Large intestine (tissue), 12 donors: ENCODE measurements at places on chromosomes 1 and 21. TPM values are rescaled to one million over a fixed set of nuclear protein-coding genes. Genes with fewer than 3 reads are reported as not detected.

FBXO44 gene
- 33.6 TPM for polyA plus RNA-seq

DIRAS3 gene
- 6.0 TPM for polyA plus RNA-seq

CSMD2 gene
- 0.36 TPM for polyA plus RNA-seq

DNA sequence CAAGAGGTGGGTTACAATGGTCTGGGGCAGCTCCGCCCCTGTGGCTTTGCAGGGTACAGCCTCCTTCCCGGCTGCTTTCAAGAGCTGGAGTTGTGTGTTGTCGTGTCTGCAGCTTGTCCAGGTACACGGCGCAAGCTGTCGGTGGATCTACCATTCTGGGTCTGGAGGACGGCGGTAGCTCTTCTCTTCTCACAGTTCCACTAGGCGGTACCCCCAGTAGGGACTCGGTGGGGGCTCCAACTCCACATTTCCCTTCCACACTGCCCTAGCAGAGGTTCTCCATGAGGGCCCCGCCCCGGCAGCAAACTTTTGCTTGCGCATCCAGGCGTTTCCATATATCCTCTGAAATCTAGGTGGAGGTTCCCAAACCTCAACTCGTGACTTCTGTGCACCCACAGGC is 12.3 kb upstream of the CDCP2 start:
- no peaks in the 10 kb centered on the region for H3K36me3 ChIP-seq
- no peak overlapping the region for H3K4me3 ChIP-seq
- H3K4me1 ChIP-seq: peaks cover 25% of the 10 kb centered on the region
- no peak for DNase-seq

- no peaks in the 10 kb centered on the region for H3K4me1 ChIP-seq
- H3K4me3 ChIP-seq: no peak overlapping the region
- no peak overlapping the region for H3K27ac ChIP-seq
- no peaks in the 10 kb centered on the region for H3K36me3 ChIP-seq
- no peak for DNase-seq
Observed at GRCh38 chr1:184914149-184914548, 60.2 kb downstream of the NIBAN1 start.

- H3K36me3 ChIP-seq: no peaks in the 10 kb centered on the region
- DNase-seq: no peak
- peaks cover 7% of the 10 kb centered on the region for H3K4me1 ChIP-seq
- peaks cover 52% of the 10 kb centered on the region for H3K27me3 ChIP-seq
- no peak overlapping the region for H3K27ac ChIP-seq
Observed at GRCh38 chr1:24923485-24924113, 6.5 kb downstream of the RUNX3 start.
